Uterine smooth muscle cell (primary cell): ENCODE measurements at places on chromosomes 4 and X. TPM values are rescaled to one million over a fixed set of nuclear protein-coding genes. Genes with fewer than 3 reads are reported as not detected.

The PALLD gene
- 123 and 146 TPM in 2 replicates for total RNA-seq

The KLF8 gene
- 2.5 and 3.1 TPM in 2 replicates for total RNA-seq

The SGMS2 gene
- total RNA-seq: 96.4 and 118 TPM in 2 replicates

The PITX2 gene
- total RNA-seq: 0.37 and 0.89 TPM in 2 replicates

The FAM9B gene
- not detected in 2 replicates for total RNA-seq

The POU4F2 gene
- total RNA-seq: not detected in 2 replicates

The VCX gene
- total RNA-seq: not detected in 2 replicates

The SYTL5 gene
- 0.66 and 1.2 TPM in 2 replicates for total RNA-seq

The FAM149A gene
- total RNA-seq: 4.5 and 5.2 TPM in 2 replicates

The KLHL4 gene
- total RNA-seq: 4.8 and 6.5 TPM in 2 replicates

The NALF2 gene
- total RNA-seq: not detected in 2 replicates

The CYLC1 gene
- not detected in 2 replicates for total RNA-seq

The LDB2 gene
- 30.6 and 38.7 TPM in 2 replicates for total RNA-seq

The NCBP2L gene
- not detected in 2 replicates for total RNA-seq

The TLR6 gene
- total RNA-seq: 3.0 and 4.4 TPM in 2 replicates

The BMX gene
- 0.11 and 0.25 TPM in 2 replicates for total RNA-seq

The IQCM gene
- total RNA-seq: 0.11 TPM in 1 of 2 replicates, not detected in the other
